ENCODE measurements at places on chromosomes 3 and 15.

DNA sequence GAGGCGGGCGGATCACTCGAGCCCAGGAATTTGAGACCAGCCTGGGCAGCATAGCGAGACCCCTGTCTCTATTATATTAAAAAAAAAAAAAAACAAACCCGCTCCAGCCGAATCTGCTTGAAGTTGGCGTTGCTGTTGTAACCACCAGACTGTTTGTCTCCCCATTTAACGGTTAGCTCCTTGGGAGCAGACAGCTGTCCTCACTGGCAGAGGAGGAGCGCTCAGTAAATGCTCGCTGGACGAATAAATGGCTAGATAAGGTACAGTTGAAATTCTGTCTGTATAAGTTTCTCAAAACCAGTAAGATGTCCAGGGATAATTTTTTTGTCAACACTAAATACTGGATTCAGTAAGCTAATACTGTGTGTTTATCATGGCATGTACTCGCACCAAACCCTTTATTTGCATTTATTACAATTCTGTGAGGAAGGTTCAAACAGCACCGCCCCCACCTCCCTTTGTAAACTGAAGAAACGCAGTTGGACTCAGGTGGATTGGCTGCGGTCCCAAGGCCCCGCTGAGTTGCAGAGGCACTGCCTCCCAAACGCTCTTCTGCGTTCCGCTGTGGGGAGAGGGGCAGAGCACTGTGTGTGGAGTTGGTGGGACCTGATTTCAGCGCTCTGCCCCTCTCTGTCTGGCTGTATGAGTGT lies 1.1 kb downstream of the RCCD1 start:
- no peak for DNase-seq

GRCh38 chr3:16313886-16314645 lies 49.1 kb downstream of the OXNAD1 start:
- DNase-seq = no peak

GRCh38 chr3:187025254-187025655 lies 94.9 kb downstream of the ST6GAL1 start:
- no peak for DNase-seq

GRCh38 chr3:24360957-24361356 lies 133.7 kb downstream of the THRB start:
- no peak for DNase-seq

DNA sequence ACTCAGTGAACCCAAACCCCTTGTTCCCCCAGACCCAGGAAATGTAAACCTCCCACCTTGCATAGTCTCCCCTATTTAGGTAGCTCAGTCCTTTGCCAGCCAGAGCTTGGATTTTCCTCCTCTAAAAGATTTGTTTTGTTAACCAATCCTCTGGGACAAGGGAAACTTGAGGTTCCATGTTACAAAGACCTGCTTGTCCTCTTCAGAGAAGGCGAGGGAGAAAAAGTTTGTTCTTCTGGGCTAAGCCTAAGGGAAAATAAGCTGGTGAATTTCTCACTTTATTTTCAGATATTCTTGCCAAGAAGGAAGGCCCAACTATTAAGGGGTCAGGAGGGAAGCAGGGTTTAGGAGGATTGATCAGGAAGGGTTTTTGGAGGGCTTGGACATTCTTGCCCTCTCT lies 136.1 kb upstream of the PROK2 start:
- no peak for DNase-seq

GRCh38 chr3:115932807-115933206 lies 309.5 kb downstream of the GAP43 start:
- no peak for DNase-seq

GRCh38 chr15:79308874-79309273 lies 2.0 kb upstream of the TMED3 start:
- no peak for DNase-seq

- DNase-seq = no peak
These were observed 25.4 kb upstream of the LSAMP start for GRCh38 chr3:116470605-116471197.

DNA sequence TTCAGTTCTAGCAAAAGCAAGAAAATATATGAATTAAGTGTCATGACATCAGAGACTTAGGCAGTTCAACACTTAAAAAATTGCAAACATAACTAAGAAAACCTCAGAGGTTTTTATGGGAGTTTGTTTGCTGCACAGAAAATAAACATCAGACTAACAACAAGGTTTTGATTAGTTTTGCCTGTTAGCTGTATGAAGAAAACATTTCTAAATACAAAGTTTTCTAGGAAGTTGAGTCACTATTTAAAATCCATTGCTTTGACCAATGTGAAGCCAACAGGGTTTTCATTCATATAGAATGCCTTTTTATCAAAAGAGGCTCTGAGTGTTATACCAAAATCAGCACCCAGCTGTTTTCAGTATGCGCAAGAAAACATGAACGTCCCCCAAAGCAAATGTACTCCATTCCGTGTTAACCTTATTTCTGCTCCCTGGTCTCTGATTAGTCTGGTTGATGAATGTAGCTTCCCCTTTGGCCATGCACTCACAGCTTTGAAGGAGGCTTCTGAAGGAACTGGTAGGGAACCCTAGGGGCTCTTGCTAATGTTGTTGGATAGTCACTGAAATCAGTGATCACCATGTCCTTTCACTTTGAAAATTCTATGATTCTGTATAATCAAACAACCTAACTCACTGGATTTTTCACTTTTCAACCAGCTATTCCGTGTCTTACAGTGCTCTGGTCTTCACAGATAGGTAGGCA lies 89.6 kb upstream of the TSEN2 start:
- DNase-seq = peak; percentile 3

DNA sequence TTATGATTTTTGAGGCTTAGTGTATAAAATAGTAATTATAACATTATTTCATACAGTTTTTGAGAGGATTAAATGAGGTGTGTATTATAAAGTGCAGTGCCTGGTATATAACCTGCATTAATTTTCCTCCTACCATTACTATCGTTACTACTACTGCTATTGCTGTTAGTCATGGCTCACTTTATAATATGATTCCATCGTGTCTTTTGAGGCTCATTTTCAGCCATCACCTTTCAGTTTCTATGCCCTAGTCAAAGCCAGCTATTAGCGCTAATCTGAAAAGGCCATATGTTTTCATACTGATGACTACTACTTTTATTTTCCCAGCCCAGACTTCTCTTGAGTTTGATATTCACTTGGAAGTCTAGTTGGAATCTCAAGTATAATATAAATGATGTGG lies 5.5 kb downstream of the MEF2A start:
- no peak for DNase-seq

GRCh38 chr15:40379853-40380252 lies 2.7 kb upstream of the KNSTRN start:
- peak; percentile 93 for DNase-seq

DNA sequence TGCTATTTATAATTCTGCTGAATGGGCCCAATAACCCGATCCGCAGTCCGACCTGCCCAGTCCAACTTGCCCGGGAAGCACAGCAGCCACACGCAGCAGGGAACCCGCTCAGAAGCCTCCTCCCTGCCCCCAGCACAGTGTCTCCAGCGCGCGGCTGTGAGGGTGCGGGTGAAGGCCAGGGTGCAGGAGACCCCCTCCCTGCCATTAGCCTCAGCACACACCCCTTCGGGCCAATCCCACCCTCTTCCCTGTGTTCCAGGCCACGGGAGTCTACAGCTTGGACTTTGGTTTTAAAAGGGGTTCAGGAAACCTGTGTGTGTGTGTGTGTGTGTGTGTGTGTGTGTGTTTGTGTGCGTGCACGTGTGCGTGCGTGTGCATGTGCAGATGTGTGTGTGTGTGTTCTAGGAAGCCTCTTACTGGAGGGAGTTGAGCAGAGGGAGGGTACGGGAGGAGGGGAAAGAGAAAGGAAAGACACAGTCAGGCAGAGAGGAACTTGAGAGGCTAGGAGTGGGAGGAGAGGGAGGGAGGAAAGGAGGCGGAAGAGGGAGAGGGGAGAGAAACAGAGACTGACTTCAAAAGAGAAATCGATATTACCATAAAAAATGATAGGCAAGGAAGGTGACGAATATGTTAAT lies 34.2 kb downstream of the ATP2B2 start:
- DNase-seq = no peak

DNA sequence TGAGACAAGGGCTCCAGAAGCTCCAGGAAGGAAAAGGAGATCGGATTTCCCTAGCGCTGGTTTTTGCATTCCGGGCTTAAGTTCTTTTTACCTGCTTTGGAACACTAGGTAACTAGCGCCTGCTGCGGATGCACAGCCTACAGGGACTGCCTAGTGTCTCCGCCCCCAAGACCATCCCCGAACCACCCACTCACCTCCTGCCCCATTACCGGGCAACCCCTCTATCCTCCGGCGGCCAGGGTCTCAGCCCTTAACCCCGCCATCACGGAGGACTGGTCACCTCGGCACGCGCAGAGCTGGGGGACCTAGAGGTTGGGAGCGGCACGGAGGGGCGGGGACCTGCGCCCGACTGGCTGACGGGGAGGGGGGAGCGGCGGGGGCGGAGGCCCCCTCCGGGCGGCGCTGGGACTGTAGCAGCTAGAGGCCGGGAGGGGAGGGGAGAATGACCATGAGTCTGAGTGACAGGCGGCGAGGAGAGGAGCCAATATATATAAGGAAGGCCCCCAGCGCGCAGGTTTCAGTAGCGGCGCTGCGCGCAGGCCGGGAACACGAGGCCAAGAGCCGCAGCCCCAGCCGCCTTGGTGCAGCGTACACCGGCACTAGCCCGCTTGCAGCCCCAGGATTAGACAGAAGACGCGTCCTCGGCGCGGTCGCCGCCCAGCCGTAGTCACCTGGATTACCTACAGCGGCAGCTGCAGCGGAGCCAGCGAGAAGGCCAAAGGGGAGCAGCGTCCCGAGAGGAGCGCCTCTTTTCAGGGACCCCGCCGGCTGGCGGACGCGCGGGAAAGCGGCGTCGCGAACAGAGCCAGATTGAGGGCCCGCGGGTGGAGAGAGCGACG lies at the start of gene DLL4:
Gene DLL4 (plus strand): TSS at position 520 of the 839 bp plus-strand sequence. CDS start 329 bp downstream, outside the sequence.
- no peak for DNase-seq

DNA sequence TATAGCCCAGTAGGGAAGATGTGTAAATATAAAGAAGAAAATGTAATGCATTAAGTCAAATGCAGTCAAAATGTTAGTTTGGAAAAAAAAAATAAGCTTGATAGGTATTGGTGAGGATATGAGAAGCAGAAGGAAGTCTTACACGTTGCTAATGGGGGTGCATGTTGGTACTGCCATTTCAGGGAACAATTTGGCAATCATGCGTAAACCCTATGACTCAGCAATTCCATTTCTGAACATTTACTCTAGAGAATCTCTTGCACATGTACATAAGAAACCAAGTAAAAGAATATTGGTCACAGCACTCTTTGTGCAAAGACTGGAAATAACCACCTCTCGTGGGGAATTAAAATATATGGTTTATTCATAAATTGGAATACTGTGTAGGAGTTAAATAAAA lies 35.5 kb upstream of the TIMP4 start:
- DNase-seq = peak; percentile 48

DNA sequence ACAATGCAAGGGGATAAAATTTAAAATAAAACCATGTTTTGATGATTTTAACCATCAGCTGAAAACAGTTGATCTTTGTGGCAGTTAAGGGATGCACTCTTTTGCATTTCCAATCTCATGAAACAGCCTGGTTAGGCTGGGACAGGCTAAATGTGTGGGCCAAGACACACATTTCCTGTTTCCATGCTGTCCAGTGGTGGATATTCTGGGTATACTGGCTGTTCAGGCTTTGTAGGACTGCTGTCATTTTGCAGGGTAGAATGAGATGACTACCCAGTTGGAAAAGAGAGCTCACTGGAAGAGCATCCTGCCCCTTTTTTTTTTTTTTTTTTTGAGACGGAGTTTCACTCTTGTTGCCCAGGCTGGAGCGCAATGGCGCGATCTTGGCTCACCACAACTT lies 42.0 kb upstream of the IP6K2 start:
- DNase-seq = no peak

- no peak for DNase-seq
These were observed 24.1 kb downstream of the POPDC2 start for GRCh38 chr3:119636249-119636648.

- no peak for DNase-seq
These were observed 341.1 kb upstream of the NR2F2 start for GRCh38 chr15:95989392-95989791.

DNA sequence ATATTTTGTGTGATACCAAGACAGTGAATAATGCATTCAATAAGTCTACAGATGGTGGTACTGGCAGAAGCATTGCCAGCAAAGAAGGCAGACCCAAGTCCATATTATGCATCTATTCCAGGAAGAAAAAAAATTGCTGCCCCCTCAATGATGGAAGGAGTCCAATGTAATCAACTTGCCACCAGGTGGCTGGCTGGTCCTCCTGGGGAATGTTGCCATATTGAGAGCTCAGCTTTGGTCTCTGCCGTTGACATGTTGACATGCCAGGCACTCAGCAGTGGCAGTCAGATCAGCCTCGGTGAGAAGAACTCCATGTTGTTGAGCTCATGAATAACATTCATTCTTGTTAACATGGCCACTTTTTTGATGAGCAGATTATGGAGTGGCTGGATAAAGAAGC lies 298.5 kb downstream of the IGSF11 start:
- DNase-seq = no peak

DNA sequence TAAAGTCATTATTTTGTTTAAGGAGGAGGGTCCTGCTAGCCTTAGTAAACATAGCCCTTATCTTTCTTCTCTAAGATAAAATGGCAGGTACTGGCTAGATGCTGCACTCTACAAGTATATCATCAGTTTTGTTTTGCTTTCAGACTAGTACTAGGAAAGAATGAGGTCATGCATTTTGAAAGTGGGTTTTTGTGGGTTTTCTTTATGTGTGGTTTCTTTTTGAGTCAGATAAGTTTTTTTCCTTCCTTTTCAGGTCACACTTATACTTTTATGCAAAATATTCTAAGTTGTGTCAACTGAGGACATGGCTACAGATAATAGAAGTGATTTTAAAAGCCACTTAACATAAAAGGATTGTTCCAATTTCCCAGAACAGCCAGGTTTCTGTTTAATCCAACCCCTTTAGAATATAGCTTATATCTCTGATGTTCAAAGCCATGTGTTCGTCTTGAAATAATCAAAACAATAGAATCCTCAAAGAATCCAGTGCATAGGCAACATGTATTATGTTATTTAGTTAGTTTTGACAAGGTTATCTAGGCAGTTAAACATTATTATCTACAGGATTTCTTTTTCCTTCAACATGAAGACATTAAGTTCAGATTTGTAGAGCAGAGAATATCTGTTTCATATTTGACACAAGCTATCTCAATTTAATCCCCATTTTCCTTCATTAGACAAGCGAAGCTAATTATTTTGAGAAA lies 406.2 kb downstream of the RBMS3 start:
- DNase-seq = peak; percentile 11

DNA sequence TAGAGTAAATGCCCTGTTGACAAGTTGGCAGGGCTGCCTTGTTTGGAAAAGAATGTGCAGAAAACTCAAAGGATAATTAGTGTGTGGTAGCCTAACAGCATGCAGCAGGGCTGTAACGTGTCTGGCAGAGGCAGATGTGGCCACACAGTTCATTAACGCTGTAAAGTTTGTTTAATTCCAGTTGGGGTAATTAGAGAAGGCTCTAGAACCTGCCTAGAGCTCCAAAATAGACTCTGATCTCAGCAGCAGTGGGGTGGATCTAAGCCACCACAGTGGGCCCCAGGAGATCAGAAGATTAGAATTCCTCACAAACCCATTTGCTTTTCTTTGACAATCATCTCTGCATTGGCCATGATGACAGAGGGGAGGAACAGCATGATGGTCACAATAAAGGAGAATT lies 65.1 kb upstream of the LEKR1 start:
- DNase-seq = no peak
